SJCRH30 (cell line): ENCODE measurements at places on chromosomes 2 and 18. TPM values are rescaled to one million over a fixed set of nuclear protein-coding genes. Genes with fewer than 3 reads are reported as not detected.
A peak's percentile ranks its signal among the peaks of the same experiment; 100 is the strongest.

The EMILIN2 gene
- total RNA-seq, result 0.06 and 0.28 TPM in 2 replicates

The HADHA gene
- 168 and 172 TPM in 2 replicates for total RNA-seq

DNA sequence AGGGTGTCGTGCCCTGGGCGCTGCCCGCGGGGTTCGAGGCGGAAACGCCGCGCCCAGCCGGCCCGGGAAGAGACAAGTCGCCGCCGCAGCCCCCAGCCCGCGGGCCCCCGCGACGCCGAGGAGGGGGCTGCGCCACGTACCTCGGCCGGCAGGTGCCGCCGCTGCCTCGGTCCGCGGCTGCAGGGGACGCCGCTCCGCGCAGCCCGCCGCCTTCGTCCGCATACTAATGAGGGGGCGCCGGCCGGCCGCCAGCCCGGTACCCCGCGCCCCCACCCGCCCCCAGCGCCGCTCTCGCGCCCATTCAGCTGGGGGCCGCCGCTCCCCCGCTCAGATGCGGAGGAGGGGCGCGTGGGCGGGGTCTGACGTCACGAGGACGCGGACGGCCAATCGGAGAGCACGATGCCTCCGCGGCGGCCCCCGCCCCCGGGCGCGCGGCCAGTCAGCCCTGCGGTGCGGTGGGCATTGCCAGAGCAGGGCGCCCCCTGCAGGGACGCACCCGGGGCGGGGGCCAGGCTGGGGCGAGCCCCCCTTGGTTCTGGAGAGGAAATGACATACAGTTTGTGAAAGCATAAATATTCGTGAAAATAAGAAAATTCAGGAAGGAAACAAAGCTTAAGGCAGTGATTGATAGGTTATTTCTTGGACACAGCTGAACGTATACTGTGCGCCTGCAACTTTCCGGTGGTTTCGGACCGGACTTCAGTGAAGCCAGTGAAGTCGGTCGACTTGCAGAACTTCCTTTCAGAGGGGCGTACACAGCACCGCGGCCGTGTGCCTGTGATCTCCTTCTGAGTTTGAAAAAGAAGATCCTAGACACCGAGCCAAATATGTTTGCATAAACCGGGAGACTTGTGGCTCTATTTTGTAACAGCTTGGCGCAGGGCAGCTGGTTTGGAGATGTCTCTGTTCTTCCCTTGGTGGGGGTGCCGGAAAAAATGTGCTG, at the start of gene ST3GAL5:
TSS of gene ST3GAL5 (minus strand) at position 307 of the 943 bp plus-strand sequence. CDS start at position 222, 85 bp downstream.
- peak; percentile 94 for DNase-seq

- no peak for DNase-seq
Measured at GRCh38 chr18:31376477-31376876, at the start of gene DSG4. DSG4 (plus strand) TSS chr18:31376777; CDS start chr18:31376912, 135 bp downstream.
